ENCODE measurements at places on chromosomes 16 and 17. TPM values are rescaled to one million over a fixed set of nuclear protein-coding genes. Genes with fewer than 3 reads are reported as not detected.

SLFN11 gene
- 106 TPM for total RNA-seq

GRCh38 chr16:6019490-6019991 is 921.9 kb upstream of the EEF2KMT start:
- no peak for DNase-seq

XAF1 gene
- 18.4 TPM for total RNA-seq

DNA sequence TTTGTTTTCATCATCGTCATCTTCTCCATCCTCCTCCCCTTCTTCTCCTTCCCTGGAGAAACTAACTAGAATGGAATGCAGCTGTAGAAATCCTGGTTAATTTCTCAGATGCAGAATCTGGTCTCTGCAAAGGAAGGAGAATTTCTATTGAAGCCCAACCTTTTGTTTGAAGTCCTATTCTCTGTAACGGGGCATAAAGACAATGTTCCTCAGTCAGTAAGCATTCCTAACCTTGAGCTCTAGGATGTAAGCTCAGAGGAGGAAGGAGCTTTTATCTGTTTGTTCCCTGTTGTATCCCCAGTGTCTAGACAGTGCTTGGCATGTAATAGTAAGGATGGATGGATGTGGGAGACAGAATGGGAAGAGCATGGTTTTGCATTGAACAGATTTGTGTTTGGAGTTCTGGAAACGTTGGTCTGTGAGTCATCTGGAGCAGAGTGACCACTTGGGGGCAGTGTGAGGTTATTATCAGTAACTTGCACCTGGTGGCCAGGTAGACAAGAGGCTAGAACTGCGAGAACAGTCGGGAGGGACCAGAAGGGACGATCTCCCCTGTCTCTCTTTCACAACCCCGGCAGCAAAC is 363.7 kb downstream of the SNX29 start:
- peak; percentile 52 for DNase-seq

EARS2 gene
- 25.7 TPM for total RNA-seq

GRCh38 chr16:72508191-72508590 is 336.2 kb upstream of the PMFBP1 start:
- no peak for DNase-seq

TMED6 gene
- 2.2 TPM for total RNA-seq

GRCh38 chr17:1916963-1917715 is 87.3 kb downstream of the RPA1 start:
- no peak for DNase-seq

DNA sequence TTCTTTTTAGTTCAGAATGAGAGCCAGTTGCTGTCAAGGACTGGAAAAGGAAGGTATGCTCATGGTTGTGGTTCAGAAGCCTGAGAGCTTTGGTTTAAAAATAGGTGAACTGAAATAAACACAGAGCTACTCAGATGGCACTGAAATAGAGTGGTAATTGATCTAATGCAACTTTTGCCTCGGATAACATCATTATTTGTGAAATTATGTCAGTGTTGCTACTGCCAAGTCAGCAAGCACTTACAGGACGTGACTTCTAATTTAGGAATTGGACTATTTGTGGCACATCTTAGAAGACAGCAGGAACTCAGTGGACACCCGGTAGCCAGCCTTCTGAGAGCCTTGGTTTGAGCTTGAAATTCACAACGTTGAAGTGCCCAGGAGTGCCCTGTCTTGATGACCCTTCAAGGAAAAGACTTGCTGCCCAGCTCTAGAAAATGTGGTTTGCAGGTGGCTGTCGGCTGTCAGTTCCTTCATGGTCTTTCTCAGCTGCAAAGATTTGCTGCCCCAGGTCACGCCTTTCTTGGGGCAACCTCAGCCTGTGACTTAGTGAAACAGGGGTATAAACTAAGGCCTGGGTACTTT is 42.0 kb upstream of the XYLT1 start:
- DNase-seq, result no peak

GRCh38 chr16:57749101-57749692 is 13.6 kb downstream of the KATNB1 start:
- DNase-seq, result no peak

All from activated CD8-positive, alpha-beta T cell treated with anti-CD3 and anti-CD28 coated beads for 36 hours (primary cell).